ENCODE measurements at places on chromosomes 12 and 14.

- no peak for DNase-seq
Observed at GRCh38 chr14:68491793-68492192, 301.1 kb downstream of the ZFP36L1 start.

- no peak for DNase-seq
Observed at GRCh38 chr12:110314308-110314707, 33.3 kb downstream of the ATP2A2 start.

DNA sequence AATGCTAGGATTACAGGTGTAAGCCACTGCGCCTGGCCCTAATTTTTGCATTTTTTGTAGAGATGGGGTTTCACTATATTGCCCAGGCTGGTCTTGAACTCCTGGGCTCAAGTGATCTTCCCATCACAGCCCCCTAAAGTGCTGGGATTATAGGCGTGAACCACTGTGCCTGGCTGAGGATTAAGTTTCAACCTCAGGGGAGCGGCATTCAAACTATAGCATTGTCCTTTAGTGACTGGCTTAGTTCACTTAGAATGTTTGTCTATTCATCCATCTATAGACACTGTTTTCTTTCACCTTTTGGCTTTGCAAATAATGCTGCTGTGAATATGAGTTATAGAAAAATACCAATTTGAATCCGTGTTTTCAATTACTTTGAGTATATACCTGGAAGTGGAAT is 25.2 kb downstream of the PTPN11 start:
- DNase-seq = no peak

GRCh38 chr12:131054345-131055092 is 100.8 kb downstream of the ADGRD1 start:
- no peak for DNase-seq

DNA sequence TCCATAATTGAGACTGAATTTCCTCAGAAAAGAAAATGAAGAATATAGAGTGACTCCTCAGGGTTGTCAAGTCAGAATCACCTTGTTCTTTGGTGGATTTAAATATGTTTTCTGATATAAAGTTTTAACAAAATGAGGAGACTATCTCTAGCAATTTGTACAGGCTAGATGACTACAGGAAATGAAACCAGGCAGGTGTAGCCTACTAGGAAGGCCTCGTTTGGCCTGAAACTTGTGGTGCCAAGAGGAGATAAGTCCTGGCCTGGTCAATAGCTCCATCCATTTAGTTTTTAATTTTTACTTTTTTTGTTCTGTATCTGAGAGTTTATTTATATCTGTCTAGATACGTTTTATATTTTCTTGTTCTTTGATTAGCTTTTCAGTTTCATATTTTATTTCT is 41.5 kb downstream of the SNAPC1 start:
- no peak for DNase-seq

GRCh38 chr14:99036611-99037293 is 235.2 kb downstream of the BCL11B start:
- no peak for DNase-seq

- no peak for DNase-seq
Observed at GRCh38 chr12:103705927-103706326, 118.9 kb downstream of the STAB2 start.

GRCh38 chr14:100502622-100503220 is 84.5 kb downstream of the BEGAIN start:
- DNase-seq = no peak

DNA sequence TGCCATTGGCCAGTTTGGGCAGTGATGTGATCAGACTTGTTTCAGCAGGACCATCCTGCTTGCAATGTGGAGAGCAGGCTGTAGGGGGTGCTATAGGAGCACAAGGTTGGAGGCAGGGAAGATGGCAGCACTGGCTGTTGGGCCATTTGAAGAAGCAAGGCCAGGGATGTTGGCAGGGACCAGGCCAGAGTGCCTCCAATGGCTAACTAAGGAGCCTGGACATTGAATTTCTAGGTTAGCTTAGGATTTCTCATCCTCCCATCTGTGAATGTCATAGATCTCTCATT is 23.5 kb downstream of the FGF23 start:
- DNase-seq = peak; percentile 12

DNA sequence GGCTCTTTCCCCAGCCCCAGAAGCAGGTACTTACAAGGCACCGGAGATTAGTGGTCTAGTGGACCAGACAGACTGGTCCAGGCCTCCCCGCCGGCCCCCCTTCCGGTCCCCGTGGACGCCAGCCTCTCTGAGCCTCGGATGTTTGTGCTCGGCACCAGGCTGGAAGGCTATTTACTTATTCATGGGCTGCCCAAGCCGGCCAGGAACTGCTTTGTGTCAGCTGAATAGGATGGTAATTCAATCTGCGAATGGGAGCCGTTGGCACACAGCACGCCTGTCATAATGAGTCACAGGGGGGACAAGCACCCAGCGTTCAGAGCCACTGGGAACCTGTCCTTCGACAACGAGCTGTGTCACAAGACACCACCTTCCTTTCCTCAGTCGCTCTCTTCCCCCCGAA is 82.3 kb downstream of the RIMBP2 start:
- no peak for DNase-seq

DNA sequence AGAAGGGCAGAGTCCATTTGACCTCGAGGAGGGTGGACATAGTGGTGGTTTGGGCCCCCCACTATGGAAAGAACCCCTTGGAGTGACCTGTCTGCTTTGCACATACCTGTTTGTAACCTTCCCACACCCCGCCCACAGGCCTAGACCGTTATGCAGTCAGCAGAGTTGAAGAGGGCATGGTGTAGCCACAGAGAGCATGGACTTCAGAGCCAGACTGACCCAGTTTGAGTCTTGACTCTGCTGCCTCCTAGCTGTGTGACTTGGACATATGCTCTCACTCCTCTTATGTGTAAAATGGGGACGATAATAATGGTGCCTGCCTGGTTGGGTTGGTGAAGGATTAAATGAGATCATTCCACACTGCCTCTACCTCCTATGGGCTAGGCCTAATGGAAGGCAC is 40.9 kb upstream of the NOS1 start:
- no peak for DNase-seq

GRCh38 chr14:21631084-21631483 is 3.7 kb downstream of the OR10G2 start:
- no peak for DNase-seq

- DNase-seq = no peak
Observed at GRCh38 chr12:64749461-64750200, 9.6 kb downstream of the GNS start.

DNA sequence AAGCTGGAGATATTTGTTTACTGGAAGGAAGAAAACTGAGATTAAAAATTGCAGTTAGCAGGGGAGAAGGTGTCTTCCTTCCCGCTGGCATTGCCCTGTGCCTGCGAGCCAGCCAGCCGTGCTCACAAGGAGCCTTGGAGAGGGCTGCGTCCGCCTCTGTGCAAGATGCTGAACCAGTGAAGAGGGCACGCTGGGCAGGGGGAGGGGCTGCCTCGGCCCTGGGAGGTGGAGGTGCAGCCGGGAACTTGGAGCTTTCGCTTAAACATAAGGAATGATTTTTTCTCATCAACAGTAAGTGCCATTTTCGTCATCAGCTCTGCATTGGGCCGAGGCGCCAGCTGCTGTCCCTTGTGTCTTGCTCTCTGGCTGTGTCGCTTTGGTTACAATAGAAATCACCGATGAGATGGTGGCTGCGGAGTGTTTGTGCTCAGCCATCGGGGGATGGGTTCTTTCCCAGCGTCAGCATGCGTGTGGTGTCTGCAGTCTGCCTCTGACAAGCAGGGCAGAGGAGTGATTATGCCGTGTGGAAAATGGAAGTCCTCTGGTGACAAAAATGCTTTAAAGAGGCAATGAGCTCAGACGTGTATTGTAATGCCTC is 97.3 kb downstream of the ESR2 start:
- no peak for DNase-seq

GRCh38 chr12:14920475-14921126 is 17.7 kb downstream of the ERP27 start:
- no peak for DNase-seq

Data from activated T-helper 9 cell treated with anti-CD3 and anti-CD28 coated beads, Interleukin-2, amount 50 U/mL, for 16 hours (primary cell).